ENCODE measurements at places on chromosomes 1 and 21. TPM values are rescaled to one million over a fixed set of nuclear protein-coding genes. Genes with fewer than 3 reads are reported as not detected.

SAMSN1 gene
- 66.7 TPM for total RNA-seq

BSND gene
- total RNA-seq: not detected

DNA sequence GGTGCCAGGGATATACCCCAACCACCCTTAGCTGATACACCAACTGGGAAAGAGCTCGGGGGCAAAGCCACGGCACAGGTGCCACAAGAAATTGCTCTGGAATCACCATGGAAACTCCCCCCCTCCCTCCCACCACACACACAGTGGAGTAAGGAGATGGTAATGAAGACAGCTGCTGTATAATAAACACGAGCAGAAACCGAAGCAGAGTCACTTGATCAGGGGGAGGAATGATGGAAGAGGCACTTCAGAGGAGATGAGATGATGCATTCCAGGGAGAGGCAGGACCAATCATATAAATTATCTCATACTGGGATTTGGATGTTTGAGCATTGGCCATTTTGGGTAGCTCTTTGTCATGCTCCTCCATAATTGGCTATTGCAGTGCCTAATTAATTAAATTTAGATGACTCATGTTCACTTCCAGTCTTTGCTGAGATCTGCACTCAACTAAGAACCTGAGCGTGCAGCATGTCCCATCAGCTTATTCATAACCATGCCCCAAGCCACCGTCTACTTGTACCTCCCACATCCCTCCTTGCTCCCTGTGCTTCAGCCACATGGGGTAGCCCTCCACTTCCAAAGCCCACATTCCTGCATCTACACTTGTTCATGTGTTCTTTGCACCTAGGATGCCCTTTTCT is 189.5 kb downstream of the ZSCAN20 start:
- no peak for DNase-seq

- no peak for DNase-seq
These were observed 32.6 kb upstream of the FNBP1L start for GRCh38 chr1:93415296-93415695.

DNA sequence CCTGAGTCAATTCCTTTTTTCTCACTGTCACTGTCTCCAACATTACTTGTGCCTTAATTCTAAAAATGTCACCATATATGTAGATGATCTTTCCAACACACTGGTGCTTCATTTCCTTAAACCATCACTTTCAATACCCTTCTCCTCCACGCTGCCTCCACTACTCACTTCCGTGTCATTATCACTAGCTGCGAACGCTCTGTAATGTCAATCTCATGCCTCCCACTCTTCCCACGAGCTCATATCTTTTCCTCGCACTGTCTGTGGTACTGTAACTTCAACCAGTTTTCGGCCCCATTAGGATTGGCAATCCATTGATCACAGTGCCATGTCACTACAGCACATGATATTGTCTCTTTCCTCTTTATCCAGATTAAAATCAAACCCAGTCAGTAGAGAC is 61.6 kb downstream of the PLD5 start:
- DNase-seq: no peak

- no peak for DNase-seq
These were observed 17.0 kb downstream of the DENND2D start for GRCh38 chr1:111183308-111184069.

- DNase-seq: peak; percentile 90
These were observed at the start of gene UFC1 for GRCh38 chr1:161153682-161154337. TSS of gene UFC1 (plus strand) at chr1:161153978. CDS start at chr1:161153998, 20 bp downstream.

DNA sequence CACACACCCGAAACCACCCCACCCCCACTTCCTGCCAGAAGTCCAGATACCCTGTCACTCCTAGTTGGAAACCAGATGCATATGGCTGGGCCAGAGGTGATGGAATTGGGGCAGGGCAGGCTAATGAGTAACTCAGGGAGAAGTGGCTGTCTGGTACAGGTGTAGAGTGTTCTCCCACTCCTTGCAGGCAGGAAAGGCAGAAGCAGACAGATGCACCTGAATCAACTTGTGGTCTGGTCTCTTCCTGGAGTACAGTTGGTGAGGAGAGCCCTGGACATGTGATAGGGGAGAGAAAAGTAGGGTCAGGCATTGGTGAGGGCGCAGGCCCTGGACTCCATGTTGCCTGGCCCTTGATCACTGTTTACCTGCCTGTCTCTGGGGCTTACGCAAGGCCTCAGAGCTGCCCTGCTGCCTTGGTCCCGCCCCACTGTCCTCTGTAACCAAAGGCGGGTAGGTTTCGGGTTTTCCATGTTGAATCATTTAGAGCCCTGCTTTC is 2.5 kb downstream of the CGN start:
- DNase-seq: no peak

DNA sequence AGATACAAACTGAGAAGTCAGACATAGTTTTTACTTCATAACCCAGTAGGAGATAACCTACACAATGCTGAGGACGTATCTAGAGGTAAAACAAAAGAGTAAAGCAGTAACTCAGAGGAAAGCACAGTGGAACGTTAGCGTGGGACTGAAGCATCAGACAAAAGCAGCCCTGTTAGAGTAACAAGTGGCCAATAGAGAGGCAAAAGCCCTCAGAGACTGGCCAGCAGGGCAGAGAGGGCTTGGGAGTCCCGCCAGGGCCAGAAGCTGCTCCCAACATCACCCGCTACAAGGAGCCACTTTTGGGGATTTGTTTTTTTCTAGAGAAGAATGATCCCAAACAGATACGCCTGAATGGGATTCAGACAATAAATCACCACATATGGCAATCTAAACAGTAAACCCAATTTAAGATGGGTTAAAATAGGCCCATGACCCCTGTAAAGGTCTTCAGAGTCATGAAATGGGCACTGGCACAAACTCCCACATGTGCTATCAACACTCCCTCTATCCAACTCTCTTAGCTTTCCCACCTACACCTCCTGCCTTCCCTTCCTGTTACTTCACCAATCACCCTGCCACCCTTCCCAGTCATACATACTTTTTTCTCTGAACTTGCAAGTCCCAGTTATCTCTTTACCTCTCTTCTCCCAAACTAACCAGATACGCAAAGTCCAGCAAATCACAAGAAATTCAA is 17.2 kb downstream of the TADA1 start:
- DNase-seq: no peak

All from activated CD8-positive, alpha-beta T cell treated with anti-CD3 and anti-CD28 coated beads for 36 hours (primary cell).